Stimulated activated CD8-positive, alpha-beta memory T cell treated with anti-CD3 and anti-CD28 coated beads, Interleukin-15, amount 100 ng/mL, for 4 hours (primary cell): ENCODE measurements at places on chromosomes 6 and 20.

- no peak for DNase-seq
Measured at GRCh38 chr6:24547243-24547642, 52.5 kb downstream of the ALDH5A1 start.

GRCh38 chr6:13624871-13625288 is 9.7 kb downstream of the NOL7 start:
- no peak for DNase-seq

GRCh38 chr20:24783631-24784492 is 165.2 kb upstream of the CST7 start:
- DNase-seq, result no peak

- no peak for DNase-seq
Measured at GRCh38 chr20:57977141-57977540, 251.3 kb downstream of the ANKRD60 start.

DNA sequence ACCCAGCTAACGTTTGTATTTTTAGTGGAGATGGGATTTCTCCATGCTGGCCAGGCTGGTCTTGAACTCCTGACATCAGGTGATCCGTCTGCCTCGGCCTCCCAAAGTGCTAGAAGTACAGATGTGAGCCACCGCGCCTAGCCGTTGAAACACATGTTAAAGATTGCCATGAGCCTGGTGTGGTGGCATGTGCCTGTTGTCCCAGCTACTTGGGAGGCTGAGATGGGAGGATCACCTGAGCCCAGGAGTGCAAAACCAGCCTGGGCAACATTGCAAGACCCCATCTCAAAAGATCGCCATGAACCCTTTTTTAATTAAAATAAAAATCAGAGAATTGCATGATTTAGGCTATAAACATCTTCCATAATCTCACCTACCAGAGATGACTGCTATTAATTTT is 2.7 kb downstream of the EFCAB8 start:
- DNase-seq, result no peak

DNA sequence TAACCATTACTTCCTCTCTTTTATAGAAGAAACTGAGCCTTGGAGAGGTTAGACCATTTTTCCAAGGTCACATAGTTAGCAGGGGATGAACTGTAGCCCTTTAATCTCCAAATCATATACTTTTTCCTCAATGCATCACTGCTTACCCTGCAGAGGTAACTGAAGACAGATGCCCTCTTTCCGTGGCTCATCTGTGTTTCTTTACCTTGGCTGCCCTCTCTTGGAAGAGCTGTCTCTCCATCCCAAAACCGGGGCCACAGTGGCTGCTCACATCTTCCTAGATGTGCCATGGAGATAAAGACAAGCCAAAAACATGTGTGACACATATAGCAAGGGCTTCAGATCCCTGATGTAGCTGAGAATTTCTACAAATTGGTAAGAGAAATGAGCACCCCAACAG is 581 bp upstream of the ALDH8A1 start:
- DNase-seq, result no peak

GRCh38 chr20:40502576-40502975 is 186.5 kb downstream of the MAFB start:
- DNase-seq, result no peak

GRCh38 chr6:6711031-6711785 is 122.7 kb downstream of the LY86 start:
- no peak for DNase-seq

DNA sequence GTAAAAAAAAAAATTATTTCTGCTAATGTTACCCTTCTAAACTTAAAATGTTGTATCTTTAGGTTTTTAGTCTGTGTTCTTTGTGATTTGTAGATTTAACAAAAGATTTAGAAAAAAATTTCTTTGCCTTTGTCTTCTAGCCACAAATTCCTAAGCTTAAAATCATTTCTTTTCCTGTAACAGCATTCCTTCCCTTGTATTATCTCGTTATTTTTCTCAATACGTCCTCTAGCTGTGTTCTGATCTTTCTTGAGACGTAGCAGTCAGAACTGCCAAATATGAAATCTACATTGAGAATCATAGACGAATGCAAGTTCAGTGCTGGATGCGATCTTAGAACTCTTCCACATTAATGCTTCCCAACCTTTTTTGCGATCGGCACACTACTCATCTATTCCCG is 283.1 kb downstream of the UTRN start:
- DNase-seq, result no peak

GRCh38 chr6:20454204-20454824 is 52.6 kb downstream of the E2F3 start:
- peak; percentile 7 for DNase-seq

- no peak for DNase-seq
Measured at GRCh38 chr6:17986656-17987446, 584 bp downstream of the KIF13A start.

- no peak for DNase-seq
Measured at GRCh38 chr20:37976887-37977286, 56.4 kb downstream of the TTI1 start.

GRCh38 chr6:4909063-4909706 is 94.7 kb downstream of the RPP40 start:
- no peak for DNase-seq

DNA sequence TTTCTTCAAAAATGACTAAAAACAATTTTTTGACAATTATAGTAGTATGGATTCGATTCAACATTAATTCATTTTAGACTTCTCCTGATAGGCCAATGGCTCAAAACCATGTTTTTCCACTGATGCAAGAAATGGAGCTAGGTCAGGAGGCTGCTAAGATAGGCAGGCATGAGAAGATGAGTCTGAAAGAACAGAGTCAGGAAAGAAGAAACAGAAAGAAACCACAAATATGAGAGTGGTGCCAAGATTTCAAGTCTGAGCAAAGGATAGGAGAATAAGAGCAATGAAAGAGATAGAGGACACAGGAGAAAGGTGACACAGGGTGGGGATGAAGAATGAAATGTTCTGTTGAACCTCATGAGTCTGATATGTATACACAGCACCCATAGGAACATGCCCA is 112.2 kb downstream of the TASP1 start:
- no peak for DNase-seq

GRCh38 chr20:15176929-15177328 is 839.5 kb upstream of the FLRT3 start:
- no peak for DNase-seq

- DNase-seq, result no peak
Measured at GRCh38 chr6:100850174-100850573, 31.0 kb downstream of the ASCC3 start.

GRCh38 chr6:20170455-20171148 is 41.7 kb downstream of the MBOAT1 start:
- DNase-seq, result no peak

GRCh38 chr20:44460795-44461141 is 14.9 kb upstream of the TTPAL start:
- DNase-seq, result no peak

DNA sequence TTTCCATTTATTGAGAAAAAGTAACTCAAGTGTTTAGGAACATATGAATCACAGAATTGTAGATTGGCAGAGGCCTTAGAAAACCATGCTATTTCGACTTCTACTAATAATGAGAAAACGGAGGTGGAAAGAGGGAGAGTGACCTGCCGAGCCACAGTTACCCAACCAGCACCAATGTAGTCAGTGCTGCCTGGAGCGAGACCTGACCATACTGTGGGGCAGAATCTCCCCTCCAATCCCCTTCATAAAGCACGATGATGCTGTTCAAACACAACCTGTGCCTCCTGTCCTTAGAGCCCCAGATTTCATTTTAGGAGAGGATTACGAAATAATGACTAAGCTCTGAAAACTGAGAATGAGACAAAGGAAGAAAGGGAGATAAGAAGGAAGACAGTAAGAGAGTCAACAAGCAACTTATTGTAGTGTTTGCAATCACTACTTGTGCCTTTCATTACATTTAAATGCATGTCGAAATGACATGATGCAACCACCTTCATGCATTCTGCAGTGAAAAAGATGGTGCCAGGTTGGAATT is 70.6 kb downstream of the ATXN1 start:
- no peak for DNase-seq

GRCh38 chr6:36837686-36838085 is 1.6 kb downstream of the CPNE5 start:
- DNase-seq, result no peak

GRCh38 chr6:1890071-1890470 is 280.4 kb downstream of the FOXC1 start:
- DNase-seq, result no peak

DNA sequence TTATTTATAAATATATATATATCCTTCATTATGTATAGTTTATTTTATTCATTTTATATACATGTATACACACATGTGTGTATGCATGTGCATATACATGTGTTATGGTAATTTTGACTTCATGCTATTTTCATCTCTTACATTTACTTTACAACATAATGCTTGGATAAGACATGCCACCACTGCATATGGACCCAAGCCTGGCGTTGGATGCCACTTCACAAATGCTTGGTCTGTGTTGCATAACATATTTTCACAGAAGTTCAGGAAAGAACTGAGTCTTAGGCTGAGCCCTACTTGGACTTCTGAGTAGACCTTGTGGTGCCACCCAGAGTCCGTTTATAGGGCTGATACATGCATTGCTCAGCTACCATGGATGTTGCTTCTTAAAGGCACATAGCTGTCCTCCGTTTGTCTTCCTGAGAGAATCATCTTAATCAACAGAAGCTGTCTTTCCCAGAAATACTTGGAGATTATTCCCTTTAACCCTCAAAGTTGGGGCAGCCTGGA is 337.8 kb downstream of the BTBD3 start:
- no peak for DNase-seq

DNA sequence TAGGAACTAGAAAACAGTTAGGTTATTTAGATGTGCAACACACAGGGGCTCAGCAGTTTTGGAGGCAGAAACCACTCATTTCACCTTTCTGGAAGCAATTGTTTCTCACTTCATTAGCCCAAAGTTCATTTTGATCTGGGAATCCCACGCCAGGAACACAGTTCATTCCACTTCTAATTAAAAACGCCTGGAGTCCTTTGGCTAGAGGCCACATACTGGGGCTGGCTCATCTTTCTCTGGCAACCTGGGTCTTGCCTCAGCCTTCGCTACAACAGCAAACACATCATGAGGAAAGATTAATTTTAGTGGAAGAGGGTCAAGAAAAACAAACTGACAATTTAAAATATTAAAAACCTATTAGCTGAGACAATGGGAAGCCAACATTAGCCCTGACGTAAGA is 69.7 kb downstream of the RFPL4B start:
- no peak for DNase-seq

- DNase-seq, result no peak
Measured at GRCh38 chr6:52725143-52725534, 38.1 kb downstream of the GSTA2 start.

- DNase-seq, result no peak
Measured at GRCh38 chr6:6605873-6606272, 17.4 kb downstream of the LY86 start.

GRCh38 chr6:155472886-155473285 is 17.2 kb upstream of the NOX3 start:
- DNase-seq, result no peak

DNA sequence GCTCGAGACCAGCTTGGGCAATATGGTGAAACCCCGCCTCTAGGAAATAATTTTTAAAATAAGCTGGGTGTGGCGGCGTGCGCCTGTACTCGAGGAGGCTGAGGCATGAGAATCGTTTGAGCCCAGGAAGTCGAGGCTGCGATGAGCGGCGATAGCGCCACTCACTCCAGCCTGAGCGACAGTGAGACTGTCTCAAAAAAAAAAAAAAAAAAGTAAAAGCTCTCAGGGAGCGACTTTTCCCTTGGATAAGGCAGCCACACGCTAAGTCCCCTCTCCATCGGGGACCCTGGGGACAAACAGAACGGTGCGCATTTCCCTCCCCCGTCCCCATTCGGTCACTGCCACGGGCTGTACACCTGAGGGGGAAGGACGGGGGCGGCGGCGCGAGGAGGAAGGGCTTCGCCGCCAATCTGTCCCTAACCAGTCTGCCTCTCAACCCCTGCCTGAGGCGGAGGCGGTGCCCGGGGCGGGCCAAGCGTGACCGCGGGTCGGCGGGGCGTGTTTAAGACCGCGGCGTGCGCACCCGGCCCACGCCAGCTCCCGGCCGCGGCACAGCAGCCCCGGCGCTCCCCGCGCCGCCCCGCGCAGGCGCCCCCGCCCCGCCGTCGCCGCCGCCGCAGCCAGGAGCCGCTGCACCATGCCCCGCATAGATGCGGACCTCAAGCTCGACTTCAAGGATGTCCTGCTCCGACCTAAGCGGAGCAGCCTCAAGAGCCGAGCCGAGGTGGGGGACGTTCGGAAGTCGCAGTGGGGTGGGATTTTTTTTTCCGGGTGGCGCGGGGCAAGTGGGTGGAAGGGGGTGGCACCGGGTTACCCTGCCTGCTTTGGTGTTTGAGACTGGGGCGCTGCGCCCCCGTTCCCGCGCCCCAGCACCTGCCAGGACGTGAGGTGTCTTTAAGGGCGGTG is at the start of gene GMPR:
Gene GMPR, plus strand, starts transcription at position 531 of the 906 bp plus-strand sequence. Its CDS starts 107 bp downstream, at position 638.
- DNase-seq, result peak; percentile 67

GRCh38 chr6:69138893-69139494 is 503.9 kb downstream of the ADGRB3 start:
- no peak for DNase-seq

DNA sequence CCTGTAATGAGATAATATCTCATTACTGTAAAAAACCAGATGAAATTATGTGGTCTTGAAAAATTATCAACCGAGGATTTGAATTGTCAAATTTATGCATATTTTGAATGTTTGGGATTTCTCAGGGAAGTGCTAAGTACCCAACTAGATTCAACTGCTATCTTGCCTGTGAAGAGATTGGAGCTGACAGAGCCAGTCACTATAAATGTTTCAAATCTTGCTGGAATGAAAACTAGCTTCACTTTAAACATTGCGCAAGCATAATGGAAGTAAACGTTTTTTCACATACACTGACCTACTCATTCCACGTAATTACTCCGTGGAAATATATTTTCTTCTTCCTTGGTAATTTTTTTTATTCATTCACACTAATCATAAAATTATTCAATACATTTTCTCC is 46.7 kb downstream of the TMEM170B start:
- DNase-seq, result no peak

DNA sequence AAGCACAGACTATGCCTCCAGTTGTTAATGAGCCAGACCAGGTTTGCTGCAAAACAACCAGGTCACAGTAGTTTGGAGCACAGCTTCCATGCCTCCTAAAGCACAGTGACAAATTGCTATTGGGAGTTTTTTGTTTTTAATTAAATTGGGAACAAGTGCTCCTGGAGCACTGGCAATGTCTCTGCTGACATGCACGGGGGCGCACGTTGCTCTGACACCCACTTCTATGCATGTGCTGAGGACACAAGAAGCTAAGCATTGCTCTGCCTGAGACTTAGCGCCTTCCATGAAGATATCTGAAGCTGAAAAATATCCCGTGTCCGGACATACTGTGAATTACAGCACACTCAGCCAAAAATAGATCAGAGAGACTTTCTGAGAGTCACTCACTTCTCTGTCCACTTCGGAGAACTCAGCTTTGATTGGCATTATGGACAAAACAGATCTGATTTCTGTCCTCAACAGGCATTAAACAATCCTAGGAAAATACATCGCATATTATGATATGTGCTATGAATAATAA is 18.6 kb upstream of the GGTLC1 start:
- no peak for DNase-seq

DNA sequence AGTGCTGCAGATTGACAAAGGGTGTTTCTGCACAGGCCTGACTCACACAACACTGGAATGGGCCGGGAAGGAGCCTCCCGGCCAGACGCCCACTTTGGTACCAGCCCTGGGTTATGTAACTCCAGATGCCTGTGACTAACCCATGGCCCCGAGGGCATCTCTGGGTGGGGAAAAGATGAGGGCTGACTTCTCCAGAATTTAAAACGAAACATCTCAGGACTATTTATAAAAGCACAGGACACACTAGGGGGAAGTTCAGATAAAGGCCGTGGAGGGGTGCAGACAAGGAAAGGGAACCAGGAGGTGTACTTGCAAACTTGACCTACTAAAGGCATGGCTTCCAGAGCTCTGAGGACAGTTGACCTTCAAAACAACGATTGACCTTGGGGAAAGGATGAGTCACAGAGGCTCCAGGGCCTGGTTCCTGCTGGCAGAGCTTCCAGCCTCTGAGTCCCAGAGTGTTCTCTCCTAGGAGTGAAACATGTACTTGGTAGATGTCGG is 196.9 kb downstream of the NFATC2 start:
- DNase-seq, result no peak
